ENCODE measurements at places on chromosomes 5 and 9. TPM values are rescaled to one million over a fixed set of nuclear protein-coding genes. Genes with fewer than 3 reads are reported as not detected.
A peak's percentile ranks its signal among the peaks of the same experiment; 100 is the strongest.

DNA sequence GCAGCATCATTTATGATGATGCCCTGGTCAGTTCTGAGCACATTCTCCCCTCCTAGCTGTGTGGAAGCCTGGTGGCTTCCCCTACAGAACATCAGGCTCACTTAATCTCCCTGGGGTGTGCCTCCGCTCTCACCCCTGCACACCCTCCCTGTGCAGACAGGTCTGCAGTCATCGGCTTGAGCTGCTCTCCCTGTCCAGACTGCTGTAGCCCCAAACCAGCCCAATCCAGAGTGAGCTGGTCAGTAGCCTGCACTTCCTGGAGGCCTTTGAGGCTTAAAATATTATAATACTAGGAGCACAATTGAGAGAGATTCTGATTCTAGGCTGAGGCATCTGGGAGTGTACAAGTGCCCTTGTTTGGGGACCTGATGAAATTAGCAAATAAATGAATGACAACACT, 60.2 kb downstream of the PPARGC1B start:
- peaks cover 4% of the 10 kb centered on the region for H3K27me3 ChIP-seq
- DNase-seq = no peak
- H3K4me1 ChIP-seq = peaks cover 6% of the 10 kb centered on the region
- H3K36me3 ChIP-seq = no peaks in the 10 kb centered on the region

- no peaks in the 10 kb centered on the region for H3K4me1 ChIP-seq
- no peak overlapping the region for H3K27ac ChIP-seq
- H3K36me3 ChIP-seq = no peaks in the 10 kb centered on the region
- H3K27me3 ChIP-seq = peaks cover 2% of the 10 kb centered on the region
- H3K4me3 ChIP-seq = no peak overlapping the region
These were observed 123.9 kb downstream of the RAB3C start for GRCh38 chr5:58706736-58707135.

RASGRF2 gene
- total RNA-seq = 2.5 TPM

DNA sequence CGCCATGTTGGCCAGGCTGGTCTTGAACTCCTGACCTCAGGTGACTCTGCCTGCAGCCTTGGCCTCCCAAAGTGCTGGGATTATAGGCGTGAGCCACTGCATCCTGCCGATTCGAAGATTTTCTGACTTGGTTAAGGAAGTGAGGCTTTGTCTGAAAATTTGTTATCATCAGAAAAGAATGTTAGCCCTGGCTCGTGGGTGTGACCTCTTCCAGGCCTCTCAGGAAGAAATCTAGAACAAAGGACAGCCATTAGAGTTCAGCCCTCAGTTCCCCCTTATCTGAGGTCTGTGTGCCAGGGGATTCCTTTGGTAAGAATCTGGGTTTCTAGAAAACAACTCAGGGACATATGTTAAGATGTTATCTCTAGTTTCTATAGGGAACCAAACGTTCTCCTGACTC, 6.2 kb downstream of the OR2S2 start:
- H3K36me3 ChIP-seq = no peaks in the 10 kb centered on the region
- H3K4me1 ChIP-seq = peaks cover 29% of the 10 kb centered on the region
- DNase-seq = no peak

GRCh38 chr5:35129921-35130485, 82.3 kb upstream of the AGXT2 start:
- H3K36me3 ChIP-seq = no peaks in the 10 kb centered on the region
- no peaks in the 10 kb centered on the region for H3K27me3 ChIP-seq
- H3K4me3 ChIP-seq = no peak overlapping the region
- DNase-seq = no peak
- H3K27ac ChIP-seq = no peak overlapping the region

DNA sequence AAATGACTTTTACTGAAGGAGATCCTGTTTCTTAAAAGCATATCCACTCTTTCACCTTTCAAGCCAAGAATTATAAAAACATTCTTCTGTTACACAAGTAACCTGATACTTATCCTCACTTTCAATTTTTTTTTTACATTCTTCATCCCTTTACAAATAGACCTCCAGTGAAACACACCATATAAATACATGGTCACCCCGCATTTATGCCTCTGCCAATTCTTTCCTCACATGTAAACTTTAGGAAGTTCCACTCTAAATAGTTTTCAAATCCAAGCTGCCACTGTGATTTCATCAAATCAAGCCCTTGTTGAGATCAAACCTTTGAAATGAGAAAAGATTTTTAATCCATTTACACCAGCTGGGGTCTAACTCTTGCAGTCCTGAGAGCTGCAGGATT, 40.0 kb downstream of the GAS1 start:
- no peaks in the 10 kb centered on the region for H3K27me3 ChIP-seq
- no peak for DNase-seq
- H3K4me3 ChIP-seq = no peak overlapping the region
- peaks cover 8% of the 10 kb centered on the region for H3K4me1 ChIP-seq
- peaks cover 3% of the 10 kb centered on the region for H3K36me3 ChIP-seq

GRCh38 chr5:151924564-151925301, at the start of gene GLRA1:
Gene GLRA1, minus strand, starts transcription at chr5:151924851. Its CDS starts 302 bp downstream, at chr5:151924549.
- H3K27ac ChIP-seq = no peak within 1 kb of the TSS
- peak; percentile 77 for DNase-seq
- no peaks in the 10 kb centered on the region for H3K4me1 ChIP-seq
- H3K27me3 ChIP-seq = peaks cover 4% of the 10 kb centered on the region
